ENCODE measurements at places on chromosomes 4 and X.

DNA sequence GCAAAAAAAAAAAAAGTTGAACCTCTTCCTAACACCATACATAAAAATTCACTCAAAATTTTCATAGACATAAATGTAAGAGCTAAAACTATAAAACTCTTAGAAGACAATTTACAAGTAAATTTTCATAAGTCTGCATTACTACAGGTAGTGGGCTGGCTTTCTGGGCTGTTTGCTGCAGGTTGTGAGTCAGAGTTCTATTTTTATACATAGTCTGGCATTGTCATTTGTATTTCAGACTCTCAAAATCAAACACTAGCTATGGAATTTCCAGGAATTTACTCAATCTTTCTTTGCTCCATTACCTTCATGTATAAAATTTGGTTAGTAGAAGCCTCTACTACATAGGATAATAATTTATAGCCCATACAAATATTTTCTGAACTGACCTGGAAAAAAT, 227.2 kb downstream of the COX18 start:
- no peak overlapping the region for H3K27ac ChIP-seq
- H3K36me3 ChIP-seq: no peaks in the 10 kb centered on the region
- no peaks in the 10 kb centered on the region for H3K27me3 ChIP-seq
- peaks cover 16% of the 10 kb centered on the region for H3K4me1 ChIP-seq

DNA sequence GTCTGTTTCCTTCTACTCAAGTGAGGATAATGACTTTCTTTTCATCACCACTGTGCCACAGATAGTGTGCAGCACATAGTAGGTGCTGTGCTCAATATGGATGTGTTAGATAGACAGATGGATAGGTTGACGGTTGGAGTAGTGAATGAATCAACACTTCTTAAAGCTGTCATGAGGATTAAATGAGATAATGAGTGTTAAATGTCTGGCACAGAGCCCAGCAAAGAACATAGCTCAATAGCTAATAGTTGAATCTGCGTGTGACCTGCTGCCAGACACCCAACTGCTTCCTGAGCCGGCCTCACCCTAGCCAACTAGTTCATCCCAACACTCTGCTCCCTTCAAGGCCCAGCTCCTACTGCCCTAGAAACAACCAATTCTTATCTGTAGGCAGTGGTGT, 67.7 kb upstream of the PJA1 start:
- H3K4me3 ChIP-seq: no peak overlapping the region
- DNase-seq: no peak
- no peaks in the 10 kb centered on the region for H3K27me3 ChIP-seq
- no peak overlapping the region for H3K27ac ChIP-seq

- DNase-seq: no peak
- no peaks in the 10 kb centered on the region for H3K36me3 ChIP-seq
- no peak overlapping the region for H3K27ac ChIP-seq
- no peaks in the 10 kb centered on the region for H3K27me3 ChIP-seq
- H3K4me3 ChIP-seq: no peak overlapping the region
Measured at GRCh38 chr4:25457053-25457715, 80.1 kb downstream of the ANAPC4 start.

GRCh38 chr4:3225071-3225850, 23.7 kb upstream of the MSANTD1 start:
- H3K36me3 ChIP-seq: peaks cover 41% of the 10 kb centered on the region
- no peak overlapping the region for H3K27ac ChIP-seq
- H3K4me1 ChIP-seq: peaks cover 7% of the 10 kb centered on the region
- H3K27me3 ChIP-seq: no peaks in the 10 kb centered on the region

DNA sequence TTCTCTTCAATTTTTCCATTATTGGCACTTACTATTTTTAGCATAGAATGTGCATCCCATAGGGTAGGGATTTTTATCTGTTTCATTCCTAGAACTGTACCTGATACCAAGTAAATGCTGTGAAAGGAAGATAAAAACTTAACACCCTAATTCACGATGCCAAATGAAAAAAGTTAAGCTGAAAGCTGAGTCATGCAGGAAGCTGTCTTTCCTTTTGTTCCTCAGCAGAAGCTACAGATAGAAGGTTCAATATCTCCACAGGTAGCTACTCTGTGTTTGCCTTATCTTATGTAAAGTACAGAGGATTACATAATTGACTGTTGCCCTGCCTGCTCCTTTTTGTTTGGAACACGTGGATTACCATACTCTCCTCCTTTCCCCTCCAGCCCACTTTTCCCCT, 77.0 kb downstream of the LRP2BP start:
- no peak overlapping the region for H3K27ac ChIP-seq
- H3K36me3 ChIP-seq: peaks cover 4% of the 10 kb centered on the region
- no peak for DNase-seq
- H3K4me1 ChIP-seq: peaks cover 4% of the 10 kb centered on the region
- H3K4me3 ChIP-seq: no peak overlapping the region

GRCh38 chr4:38894322-38894982, 26.8 kb downstream of the FAM114A1 start:
- DNase-seq: no peak
- H3K4me1 ChIP-seq: peaks cover 12% of the 10 kb centered on the region
- no peak overlapping the region for H3K27ac ChIP-seq
- H3K27me3 ChIP-seq: no peaks in the 10 kb centered on the region
- no peak overlapping the region for H3K4me3 ChIP-seq

- H3K4me1 ChIP-seq: no peaks in the 10 kb centered on the region
- no peak overlapping the region for H3K27ac ChIP-seq
- no peak overlapping the region for H3K4me3 ChIP-seq
Measured at GRCh38 chr4:129917651-129918050, 821.7 kb downstream of the C4orf33 start.

DNA sequence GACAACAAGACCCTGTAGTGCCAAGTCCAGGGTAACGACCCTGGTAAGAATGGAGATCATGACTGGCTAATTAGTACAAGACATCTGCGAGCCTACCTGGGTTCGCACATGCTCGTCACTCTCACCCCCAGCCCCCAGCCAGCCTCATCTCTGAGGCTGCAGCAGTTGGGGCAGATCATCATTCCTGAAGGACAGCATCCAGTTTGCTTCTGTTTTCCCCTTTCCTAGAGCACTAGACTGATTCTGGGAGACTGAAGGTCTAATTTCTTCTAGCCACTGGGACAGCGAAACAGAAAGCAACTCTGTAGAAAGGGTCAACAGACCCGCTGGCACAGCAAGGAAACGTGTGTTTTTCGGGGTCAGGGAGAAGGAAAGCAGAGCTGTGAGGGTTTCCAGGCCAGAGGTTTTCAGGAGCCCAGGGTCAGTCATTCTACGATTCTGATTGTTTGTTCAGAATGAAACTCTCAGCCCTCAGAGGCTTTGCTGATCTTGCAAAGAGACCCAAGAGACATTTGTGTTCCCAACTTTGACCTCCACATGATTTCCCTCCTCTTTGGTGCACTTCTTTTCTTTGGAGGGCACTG, 343.1 kb upstream of the NOCT start:
- H3K4me3 ChIP-seq: no peak overlapping the region
- no peaks in the 10 kb centered on the region for H3K27me3 ChIP-seq
- H3K36me3 ChIP-seq: no peaks in the 10 kb centered on the region
- H3K4me1 ChIP-seq: peaks cover 14% of the 10 kb centered on the region
- no peak overlapping the region for H3K27ac ChIP-seq
- no peak for DNase-seq

GRCh38 chr4:159401226-159401712, 298.4 kb downstream of the RAPGEF2 start:
- no peaks in the 10 kb centered on the region for H3K27me3 ChIP-seq
- H3K27ac ChIP-seq: peak overlapping the region; percentile 28
- peaks cover 12% of the 10 kb centered on the region for H3K4me1 ChIP-seq
- no peak for DNase-seq
- peak overlapping the region; percentile 61 for H3K4me3 ChIP-seq
- H3K36me3 ChIP-seq: no peaks in the 10 kb centered on the region

- peak overlapping the region; percentile 1 for H3K27ac ChIP-seq
- peak overlapping the region; percentile 66 for H3K4me3 ChIP-seq
- peaks cover 5% of the 10 kb centered on the region for H3K4me1 ChIP-seq
- H3K36me3 ChIP-seq: no peaks in the 10 kb centered on the region
- DNase-seq: no peak
Measured at GRCh38 chr4:1547856-1548826, 136.0 kb downstream of the FAM53A start.

DNA sequence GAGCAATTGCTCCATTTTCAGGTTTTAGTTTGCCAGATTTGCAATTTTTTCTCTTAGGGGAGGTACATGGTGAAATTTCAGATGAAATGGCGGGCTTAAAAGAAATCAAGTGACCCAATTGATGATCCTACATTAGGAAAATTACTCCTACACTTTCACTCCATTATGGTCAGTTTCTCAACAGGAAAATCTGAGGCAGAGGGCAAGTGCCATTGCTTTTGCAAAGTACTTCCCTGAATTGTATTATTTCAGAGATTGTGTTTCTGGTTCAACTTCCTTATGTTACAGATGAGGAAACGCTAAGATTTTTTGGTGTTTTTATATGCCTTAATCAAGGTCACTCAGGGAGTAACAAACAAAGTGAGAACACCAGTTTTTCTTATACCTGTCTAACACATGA, 302.2 kb downstream of the ARAP2 start:
- H3K27me3 ChIP-seq: no peaks in the 10 kb centered on the region
- H3K36me3 ChIP-seq: no peaks in the 10 kb centered on the region
- H3K27ac ChIP-seq: no peak overlapping the region
- H3K4me1 ChIP-seq: no peaks in the 10 kb centered on the region
- H3K4me3 ChIP-seq: no peak overlapping the region
